ENCODE measurements at places on chromosomes 5 and 9.
A peak's percentile ranks its signal among the peaks of the same experiment; 100 is the strongest.

DNA sequence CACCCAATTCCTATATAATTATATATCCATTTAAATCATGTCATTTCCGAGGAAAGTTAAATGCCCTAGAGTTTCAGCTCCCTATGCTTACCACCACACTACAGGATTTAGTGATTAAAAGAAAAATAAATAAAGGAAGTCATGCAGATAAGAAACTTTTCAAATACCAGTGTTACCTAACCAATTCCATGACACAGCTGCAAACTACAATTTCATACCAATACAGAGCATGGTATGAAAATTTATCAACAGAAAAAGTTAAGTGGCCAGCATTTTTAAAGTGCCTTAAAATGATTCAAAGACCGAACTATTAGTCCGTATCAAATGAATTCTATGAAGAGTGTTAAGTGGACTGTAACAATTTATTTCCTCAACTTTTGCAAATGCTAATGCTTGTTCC is 35.9 kb downstream of the CEP120 start:
- no peak for DNase-seq

DNA sequence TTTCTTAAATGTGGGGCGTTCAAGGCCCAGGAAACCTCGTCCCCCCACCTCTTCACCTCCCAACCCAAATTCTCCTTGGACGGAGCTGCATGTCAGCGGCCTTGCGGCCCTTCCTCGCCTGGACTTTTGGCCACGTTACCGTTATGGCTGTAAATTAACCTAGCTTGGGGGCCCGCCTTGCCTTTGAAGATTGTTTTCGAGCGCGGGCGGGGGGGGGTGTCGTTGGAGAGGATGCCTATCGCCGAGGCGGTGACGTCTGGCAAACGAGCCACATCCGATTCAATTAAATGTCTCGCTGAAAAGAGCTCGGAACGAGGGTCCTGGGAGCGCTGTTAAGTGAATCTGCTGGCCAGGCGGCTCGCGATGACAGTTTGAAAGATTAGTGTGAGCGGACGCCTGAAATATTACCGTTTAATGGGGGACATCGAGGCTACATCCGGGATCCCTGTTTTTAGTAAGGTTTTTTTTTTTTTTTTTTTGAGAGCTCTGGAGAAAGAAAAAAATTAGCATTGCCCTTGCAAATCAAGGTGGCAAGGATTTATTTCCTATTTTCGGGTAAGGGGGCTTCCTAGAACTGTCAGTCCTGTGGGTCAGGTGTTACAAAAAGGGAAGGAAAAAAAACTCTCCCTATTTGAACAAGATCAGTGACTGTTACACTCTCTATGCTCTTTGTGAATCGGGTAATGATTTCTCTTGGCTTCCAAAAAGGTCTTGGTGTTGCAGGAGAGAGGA is 2.3 kb upstream of the NKX2-5 start:
- DNase-seq = peak; percentile 12

- DNase-seq = no peak
Measured at GRCh38 chr9:114001410-114001685, 76.8 kb downstream of the AMBP start.

DNA sequence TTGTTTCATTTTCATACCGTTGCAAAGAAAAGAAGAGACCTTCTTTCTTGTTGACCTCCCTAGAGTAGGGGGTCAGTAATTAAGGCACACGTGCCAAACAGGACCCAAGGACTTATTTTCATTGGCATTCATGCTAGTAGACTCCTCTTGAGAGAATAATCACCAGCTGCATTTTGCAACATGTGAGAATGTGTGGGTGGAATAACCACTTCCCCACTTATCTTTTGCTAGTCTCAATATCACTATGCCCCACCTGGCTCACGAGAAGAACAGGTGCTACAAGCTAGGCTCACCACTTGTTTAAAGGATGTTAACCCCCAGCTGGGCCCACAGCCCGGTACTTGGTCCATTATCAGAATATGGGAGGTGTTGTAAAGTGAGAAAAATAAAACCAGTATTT is 460.7 kb upstream of the MEF2C start:
- DNase-seq = peak; percentile 74

DNA sequence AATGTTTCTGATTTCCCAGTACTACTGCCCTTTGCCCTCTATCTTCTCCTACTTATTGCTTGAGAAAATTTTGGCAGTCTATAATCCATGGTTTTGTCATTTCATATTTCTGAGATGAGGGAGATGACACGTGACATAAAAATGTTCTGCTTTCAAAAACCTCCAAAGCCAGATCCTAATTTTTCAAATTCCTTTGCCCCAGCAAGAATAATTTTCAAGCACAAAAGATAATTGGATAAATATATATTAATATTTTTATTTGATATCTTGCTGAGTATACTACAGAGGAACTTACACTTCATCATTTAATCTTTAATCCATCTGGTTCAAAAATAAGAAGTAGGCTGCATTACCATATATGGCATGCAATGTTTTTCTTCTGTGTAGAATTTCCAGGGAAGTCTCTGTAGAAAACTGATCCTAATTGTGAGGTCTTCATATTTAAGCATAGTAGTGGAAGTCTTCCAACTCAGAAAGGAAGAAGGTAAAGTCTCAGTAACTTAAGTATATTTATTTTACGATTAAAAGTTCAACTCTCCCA is 1738.8 kb downstream of the EFNA5 start:
- DNase-seq = no peak
